Activated CD8-positive, alpha-beta memory T cell treated with anti-CD3 and anti-CD28 coated beads for 1 hour (primary cell): ENCODE measurements at places on chromosomes 3 and 15.

DNA sequence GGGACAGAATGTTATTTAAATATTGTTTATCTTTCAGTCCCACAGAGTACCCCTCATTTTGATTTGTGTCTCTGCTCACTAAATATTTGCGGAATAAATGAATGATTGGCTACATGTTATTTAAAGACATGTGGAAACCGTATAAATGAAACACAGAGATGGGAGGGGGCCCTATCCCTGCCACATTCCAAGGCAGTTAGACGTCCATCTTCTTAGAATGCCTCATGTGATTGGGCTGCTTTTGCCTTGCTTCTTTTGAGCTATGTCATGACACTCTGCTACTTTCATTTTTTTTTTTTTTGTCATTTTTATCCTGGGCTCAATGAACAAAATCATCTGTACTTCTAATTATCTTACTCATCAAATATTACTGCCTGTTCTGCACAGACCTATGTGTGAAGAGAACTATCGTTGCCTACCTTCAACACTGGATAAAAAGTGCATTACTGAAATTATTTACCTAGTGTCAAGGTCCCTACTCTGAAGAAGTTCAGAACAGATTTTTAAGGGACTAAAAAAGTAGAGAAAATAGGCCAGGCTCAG lies 83.9 kb upstream of the FAM98B start:
- DNase-seq: no peak

- DNase-seq: no peak
Observed at GRCh38 chr15:83565138-83565537, 88.8 kb upstream of the ADAMTSL3 start.

DNA sequence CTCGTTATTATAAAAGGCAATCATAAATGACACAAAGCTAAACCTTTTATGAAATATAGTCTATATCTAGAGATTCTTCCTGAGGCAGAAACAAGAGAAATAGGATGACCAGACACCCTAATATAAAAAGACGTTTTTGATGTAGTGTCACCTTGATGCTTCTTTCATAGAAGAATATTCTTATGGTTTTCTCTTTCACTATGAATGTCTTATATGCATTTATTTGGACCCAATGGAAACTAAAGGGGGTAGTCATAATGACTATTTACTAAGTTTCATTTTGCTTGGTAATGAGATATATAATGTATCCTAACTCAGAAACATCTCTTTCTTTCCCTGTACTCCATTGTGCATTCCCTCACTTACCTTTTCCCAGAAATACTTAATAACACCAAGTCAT lies 393.9 kb downstream of the RAP2B start:
- no peak for DNase-seq

DNA sequence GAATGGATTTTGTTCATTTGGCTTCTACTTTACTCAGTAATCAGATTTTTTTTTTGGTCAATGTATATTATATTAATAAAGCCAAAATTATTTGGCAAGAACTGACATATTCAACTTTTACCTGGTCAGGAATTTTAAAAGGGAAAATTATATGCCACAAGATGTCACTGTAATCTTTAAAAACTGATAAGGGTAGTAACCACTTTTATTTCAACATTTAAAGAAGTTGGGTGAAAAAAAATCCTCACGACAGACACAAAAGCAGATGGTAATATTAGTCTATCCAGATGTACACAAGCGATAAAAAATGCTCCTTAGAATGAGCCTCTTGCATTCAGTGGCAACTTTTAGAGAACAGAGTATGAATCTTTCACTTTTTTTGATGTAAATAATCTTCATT lies 101.9 kb downstream of the SERPINI1 start:
- no peak for DNase-seq

DNA sequence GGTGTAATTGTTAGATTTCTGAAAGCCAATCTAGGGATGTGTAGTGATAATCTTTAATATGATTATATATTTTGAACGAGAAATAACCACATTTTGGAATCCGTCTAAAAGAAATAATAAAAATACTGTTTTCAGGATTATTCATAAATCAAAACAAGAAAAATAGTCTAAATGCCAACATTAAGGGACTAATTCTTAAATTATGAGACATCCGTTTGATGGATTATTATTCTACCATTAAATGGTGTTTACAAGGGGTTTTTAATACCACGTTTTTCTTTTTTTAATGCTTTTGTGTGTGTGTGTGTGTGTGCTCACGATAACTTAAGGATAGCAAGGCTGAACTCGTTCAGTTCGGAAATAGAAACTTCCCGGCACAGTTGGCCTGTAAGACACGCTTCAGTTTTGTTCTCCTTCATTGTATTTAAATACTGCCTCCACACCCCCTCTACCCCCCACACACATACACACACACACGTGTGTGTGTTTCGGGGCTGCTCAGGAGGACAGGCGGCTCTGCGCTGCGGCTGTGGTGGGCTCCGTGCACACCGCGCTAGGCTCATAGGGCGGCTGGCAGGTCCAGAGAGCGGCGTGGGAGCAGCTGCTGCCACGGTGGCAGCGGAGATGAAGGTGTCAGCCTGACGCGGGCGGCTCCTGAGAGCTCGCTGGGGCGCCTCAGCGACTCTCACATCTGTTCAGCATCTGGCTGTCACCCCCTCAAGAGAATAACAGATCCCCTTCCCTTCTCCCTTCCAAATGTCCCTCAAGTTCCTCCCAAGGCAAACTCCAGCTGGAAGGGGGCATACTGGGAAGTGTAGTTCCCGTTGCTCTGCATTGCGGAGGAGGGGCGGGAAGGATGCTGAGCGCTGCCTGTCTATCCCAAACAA lies 23.0 kb upstream of the ANP32A start:
- DNase-seq: no peak

DNA sequence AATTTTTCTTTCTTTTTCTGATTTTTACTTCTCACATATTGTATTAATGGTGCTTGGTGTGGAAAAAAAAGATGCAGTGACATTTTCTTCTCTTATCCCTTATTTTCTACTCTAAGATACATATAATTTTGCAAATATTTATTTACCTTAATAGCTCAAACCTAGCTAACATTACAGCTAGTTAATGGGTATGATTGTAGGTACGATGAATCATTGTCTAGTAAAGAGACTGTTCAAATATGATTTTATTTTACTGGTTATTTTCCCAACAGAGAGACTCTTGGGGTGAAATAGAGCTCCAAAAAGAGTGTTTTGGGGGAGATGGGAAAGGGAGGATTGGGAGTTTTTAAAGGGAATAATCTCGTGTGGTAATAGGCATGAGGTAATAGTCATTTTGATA lies 206.0 kb downstream of the RBMS3 start:
- DNase-seq: no peak

- DNase-seq: no peak
Observed at GRCh38 chr3:13007251-13007941, 65.8 kb downstream of the IQSEC1 start.

GRCh38 chr3:103991-104390 lies 92.6 kb upstream of the CHL1 start:
- no peak for DNase-seq

DNA sequence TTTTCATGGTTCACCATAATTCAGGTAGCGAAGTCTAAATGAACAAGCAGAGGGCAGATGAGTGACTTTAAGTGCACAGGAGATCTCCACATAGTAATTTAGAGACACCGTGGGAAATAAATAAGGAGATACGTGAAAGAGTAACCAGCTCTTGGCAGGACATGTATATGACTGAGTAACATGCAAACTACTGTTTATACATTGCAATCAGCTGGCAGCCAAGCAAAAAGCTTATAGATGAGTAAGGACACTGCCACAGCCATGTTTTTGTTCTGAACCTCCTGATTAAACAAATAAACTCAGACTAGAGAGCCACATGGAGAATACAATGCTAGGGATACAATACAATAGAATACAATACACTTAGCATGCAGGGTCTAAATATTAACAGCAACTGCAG lies 252.4 kb downstream of the FHIT start:
- no peak for DNase-seq

DNA sequence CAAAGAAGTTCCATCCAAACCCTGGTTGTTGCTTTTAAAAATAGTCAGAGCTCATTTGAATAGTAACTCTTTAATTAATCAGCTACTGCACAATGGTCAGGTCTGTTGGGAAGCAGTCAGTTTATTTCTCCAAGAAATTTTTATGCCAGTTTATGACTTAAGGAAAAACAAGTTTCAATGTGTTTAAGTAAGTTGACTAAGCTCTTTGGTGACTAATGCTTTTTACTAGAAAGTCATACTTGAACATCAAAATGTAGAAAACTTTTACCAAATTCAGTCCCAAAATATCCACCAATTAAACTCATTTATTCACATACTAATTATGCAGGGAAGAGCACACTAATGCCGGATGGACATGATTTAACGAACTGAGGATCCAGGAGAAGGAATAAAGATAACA lies 22.1 kb downstream of the PRICKLE2 start:
- DNase-seq: no peak

DNA sequence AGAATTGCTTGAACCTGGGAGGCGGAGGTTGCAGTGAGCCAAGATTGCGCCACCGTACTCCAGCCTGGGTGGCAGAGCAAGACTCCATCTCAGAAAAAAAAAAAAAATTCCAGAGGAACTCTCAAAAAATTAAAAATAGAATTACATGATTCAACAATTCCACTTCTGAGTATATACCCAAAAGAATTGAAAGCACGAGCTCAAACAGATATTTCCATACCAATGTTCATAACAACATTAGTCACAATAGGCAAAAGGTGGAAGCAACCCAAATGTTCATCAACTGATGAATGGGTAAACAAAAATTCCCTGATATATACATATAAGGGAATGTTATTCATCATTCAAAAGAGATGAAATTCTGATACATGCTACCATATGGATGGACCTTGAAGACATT lies 16.9 kb upstream of the MORF4L1 start:
- no peak for DNase-seq

- no peak for DNase-seq
Observed at GRCh38 chr3:71754610-71755253, 1.1 kb downstream of the GPR27 start.
